ENCODE measurements at places on chromosomes 11 and 22.
A peak's percentile ranks its signal among the peaks of the same experiment; 100 is the strongest.

DNA sequence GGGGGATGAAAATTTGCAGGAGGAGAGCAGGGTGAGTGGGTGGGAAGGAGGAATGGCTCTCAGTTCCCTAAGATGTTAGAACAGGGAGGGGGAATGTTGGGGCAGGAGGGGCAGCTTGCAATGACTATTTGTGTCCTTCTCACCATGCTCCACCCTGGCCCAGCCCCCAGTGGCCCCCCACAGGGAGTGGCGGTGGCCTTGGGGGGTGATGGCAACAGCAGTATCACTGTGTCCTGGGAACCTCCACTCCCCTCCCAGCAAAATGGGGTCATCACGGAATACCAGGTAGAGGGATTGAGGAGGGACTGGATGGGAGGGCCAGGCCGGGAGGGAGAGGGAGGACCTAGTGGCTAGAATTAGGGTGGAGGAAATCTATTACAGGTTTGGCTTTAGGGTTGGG is 10.2 kb downstream of the ROBO3 start:
- DNase-seq, result no peak

DNA sequence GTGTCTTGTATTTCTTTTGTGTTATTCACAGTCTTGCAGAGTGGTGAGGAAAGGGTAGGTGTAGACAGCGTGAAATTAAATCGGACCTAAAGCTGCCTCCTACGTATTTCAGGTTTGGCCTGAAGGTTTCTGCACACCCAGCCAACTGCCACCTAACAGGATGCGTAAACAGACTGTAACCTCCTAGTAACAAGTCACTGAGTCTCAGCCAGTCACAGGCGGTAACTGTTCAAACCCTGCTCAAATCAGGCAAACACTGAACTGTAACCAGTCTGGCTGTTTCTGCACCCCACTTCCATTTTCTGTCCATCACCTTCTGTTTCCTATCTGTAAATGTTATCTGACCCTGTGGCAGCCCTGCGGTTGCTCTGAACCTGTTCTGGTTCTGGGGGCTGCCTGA is 87.1 kb downstream of the ADAMTS15 start:
- no peak for DNase-seq

DNA sequence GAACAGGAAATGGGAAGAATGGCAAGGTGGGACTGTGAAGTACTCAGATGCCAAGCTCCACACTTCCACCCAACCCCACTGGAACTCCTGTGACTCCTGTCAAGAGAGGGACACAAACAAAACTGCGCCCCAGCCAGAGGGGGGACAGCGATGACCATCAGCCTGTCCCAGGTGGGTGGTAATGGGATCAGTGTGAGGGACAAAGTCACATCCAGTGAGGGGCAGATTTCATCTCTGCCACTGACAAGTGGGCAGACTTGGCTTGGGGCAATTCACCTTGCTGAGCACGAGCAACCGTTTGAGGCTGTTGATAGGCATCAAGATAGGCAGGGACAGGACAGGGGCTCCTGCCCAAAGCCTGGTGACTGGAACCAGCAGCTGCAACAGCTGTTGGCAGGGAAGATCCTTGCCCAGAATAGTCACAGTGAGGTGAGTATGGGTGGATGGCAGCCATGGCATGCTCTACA is 105.4 kb upstream of the PITPNB start:
- DNase-seq, result no peak

GRCh38 chr11:119671561-119672015 is 57.4 kb downstream of the NECTIN1 start:
- no peak for DNase-seq

DNA sequence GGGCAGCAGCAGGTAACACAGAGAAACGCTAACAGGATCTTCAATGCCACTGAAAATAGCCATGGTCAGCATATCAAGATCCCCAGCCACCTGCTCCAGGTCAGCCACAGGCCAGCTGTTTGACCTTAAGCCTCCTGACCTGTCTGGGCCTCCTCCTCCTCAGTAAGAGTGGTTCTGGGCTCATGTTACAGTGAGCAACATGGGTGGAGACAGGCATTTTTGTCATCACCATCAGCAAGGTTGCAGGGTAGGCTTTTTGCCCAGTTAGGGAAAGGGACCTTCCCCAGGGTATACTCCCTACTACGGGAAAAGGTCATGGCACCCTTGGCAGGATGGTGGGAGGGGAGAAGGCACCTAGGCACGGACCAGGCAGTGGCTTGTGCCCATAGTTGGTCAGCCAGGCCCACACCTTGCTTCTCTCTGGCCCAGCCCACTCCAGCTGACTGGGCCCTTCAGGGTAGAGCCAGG is 131.8 kb upstream of the PARVA start:
- no peak for DNase-seq

DNA sequence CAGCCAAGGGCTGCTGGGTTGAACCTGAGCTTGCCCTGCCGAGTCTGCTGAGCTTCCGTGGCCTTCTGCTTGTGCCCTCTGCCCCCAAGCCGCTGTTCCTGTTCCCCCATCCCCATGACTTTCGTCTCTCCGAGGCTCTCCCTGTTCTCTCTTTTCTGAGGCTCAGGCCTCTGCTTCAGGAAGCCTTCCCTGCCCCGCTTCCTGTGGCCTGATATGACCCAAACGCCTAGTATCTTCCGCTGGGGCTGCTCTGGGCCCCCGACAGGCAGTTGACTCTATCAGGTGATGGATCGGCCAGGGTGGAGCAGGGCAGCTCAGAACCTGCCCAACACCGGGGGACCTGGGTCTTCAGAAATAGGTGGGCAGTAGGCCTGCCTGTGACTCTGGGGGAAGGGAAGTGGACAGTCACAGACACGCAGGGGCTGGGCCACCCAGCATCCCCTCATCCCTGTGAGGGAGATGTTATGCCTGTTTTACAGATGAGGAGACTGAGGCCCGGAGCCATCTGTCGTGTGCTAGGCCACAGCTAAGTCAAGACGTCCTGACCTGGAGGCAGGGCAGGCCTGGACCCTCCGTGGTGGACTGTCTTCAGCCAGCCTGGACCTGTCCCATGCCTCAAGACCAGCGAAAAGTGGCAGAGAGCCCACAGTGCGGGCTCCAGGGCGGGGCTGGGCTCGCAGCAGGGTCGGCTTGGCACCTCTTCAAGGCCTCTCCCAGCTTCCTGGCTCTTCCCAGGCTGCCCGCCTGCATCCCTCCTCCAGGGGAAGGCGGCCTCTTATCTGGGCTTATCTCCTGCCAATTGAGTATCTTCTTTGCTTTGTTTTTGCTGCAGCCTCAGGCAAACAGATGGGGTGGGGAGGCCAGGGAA is 16.2 kb downstream of the BAD start:
- DNase-seq, result no peak

DNA sequence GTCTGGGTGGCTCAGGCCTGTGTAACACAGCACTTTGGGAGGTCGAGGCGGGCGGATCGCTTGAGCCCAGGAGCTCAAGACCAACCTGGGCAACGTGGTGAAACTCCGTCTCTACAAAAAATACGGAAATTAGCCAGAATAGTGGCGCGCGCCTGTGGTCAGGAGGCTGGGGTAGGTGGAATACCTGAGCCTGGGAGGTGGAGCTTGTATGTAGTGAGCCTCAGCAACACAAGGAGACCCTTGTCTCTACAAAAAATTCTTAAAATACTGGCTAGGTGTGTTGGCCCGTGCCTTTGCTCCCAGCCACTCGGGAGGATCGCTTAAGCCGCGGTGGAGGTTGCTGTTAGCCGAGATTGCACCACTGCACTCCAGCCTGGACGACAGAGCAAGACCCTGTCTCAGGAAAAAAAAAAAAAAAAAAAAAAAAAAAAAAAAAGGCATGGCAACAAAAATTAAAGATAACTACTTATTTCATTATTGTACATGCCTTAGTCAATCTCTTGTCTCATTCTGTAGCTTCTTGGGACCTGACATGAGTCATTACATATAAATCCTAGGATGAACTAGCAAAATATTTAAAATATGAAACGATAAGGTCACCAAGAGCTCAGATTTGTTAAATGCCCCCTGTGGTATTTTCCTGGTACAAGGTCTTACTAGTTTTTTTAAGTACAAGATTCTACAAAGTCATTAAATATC is 1.1 kb downstream of the TAF1D start:
- no peak for DNase-seq

DNA sequence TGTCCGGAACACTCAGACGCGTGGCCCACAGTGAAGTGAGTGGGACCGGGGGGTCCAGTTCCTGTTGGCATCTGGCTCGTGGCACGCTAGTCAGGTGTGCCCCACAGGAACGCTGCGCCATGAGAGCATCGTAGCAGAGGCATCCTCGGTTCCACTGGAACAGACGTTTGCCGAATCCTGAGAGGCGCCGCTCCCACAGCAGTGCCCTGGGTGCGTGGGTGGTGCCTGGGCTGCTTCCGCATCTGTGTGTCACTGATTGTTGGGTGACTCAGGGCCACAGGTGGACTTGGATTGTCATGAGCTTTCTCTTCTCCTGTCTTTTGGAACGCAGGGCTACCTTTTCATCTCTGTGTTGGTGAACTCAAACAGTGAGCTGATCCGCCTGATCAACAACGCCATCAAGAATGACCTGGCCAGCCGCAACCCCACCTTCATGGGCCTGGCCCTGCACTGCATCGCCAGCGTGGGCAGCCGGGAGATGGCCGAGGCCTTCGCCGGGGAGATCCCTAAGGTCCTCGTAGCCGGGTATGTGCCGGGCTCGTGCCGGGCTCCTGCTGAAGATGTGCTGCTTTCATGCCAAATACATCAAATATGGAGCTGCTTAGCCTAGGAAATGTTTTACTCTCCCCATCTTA is 46.2 kb downstream of the AP2A2 start:
- DNase-seq, result no peak

GRCh38 chr11:57395905-57396623 is 5.6 kb upstream of the PRG2 start:
- no peak for DNase-seq

DNA sequence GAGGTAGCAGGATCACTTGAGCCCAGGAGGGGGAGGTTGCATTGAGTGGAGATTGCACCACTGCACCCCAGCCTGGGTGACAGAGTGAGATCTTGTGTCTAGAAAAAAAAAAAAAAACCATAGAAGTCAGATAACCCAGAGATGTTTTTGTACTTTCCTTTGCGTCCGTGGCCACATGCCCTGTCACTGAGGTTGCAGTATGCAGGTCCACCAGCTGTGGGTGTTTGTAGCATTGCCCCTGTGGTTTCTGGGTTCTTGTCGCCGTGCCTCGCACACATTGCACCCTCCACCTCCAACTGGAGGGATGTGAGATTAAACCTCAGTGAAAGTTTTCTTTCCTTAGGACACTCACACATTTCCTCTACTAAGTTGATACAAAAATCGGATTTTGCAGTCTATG is 70.3 kb downstream of the TNRC6B start:
- no peak for DNase-seq

DNA sequence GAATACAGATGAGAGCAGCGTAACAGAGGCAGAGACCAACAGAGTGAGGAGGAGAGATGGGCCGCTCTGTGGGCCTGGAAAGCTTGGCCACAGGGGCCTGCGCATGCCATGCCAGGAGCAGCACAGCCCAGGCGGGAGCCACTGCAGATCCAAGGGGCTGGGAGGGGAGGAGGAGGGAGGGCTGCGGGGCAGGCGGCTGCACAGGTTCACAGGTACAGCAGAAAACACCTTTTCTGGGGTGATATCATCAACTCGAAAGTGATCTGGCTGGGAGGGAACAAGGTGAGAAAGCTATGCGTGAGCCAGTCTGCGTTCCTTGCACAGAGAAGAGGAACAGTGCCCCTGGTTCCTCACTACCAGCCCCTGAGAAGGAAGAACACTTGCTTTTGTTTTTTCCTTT is 14.8 kb downstream of the VPS37C start:
- DNase-seq, result no peak

GRCh38 chr11:125263268-125263790 is 98.8 kb downstream of the PKNOX2 start:
- DNase-seq, result peak; percentile 98

- DNase-seq, result no peak
These were observed 33.6 kb upstream of the PARVG start for GRCh38 chr22:44147008-44147645.

DNA sequence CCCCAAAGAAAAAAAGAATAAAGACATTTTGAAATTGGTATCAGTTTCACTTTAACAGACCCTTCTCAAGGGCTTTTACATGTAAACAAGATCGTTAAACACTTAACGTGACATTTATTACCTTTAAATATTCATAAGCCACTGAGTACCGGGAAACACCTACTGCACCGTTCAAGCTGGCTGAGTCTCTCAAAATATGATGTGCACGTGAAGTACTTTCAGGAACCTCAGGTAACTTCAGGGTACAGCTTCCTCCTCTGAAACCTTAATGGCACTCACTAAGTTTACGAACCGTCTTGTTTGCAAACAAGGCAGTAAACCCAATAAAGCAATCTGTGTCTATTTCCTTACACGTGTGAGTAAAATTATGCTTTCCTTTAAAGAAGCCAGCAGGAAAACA is 105.5 kb upstream of the TENM4 start:
- no peak for DNase-seq

GRCh38 chr11:119680541-119681360 is 48.2 kb downstream of the NECTIN1 start:
- no peak for DNase-seq

GRCh38 chr11:72652873-72653630 is 21.2 kb downstream of the PDE2A start:
- peak; percentile 80 for DNase-seq
